ENCODE measurements at places on chromosomes 5 and 9.
A peak's percentile ranks its signal among the peaks of the same experiment; 100 is the strongest.

- peak; percentile 52 for DNase-seq
Measured at GRCh38 chr5:89168766-89169165, 285.8 kb upstream of the MEF2C start.

DNA sequence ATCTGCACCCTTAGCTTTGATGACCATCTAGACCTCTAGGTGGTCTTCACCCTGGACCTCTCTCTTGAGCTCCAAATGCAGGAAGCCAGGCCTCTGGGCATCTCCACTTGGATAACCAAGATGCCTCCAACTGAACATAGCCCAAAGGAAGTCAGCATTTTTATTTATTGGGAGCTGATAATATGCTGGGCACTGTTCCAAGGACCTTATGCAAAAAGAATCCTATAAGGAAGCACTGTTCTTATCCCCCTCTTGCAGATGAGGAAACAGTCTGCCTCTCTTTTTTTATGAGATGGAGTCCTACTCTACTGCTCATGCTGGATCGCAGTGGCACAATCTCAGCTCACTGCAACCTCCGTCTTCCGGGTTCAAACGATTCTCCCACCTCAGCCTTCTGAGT is 219.9 kb downstream of the CDK5RAP2 start:
- DNase-seq = no peak

DNA sequence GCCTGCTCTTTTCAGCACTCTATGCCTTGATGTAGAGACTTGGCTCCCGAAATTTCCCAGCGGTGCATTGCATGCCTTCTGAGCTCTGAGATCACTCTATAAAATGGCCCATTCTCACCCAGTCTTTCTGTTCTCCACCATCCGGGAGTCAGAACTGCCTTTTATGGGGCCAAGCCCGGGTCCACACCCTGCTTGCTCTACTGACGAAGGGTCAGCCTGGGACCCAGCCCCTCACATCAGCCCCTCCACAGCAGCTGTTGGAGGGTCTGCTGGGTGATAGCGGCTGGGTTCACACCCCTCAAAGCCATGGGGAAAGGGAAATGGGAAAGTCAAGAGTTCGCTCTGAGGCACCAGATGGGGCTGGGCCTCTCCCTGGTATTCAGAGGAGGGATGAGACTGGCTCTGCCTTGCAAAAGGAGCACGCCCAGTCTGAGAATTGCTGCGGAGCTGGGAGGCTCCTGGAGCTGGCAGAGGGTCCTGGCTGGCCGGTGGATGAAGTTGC is 66.0 kb upstream of the ORM1 start:
- DNase-seq = no peak

DNA sequence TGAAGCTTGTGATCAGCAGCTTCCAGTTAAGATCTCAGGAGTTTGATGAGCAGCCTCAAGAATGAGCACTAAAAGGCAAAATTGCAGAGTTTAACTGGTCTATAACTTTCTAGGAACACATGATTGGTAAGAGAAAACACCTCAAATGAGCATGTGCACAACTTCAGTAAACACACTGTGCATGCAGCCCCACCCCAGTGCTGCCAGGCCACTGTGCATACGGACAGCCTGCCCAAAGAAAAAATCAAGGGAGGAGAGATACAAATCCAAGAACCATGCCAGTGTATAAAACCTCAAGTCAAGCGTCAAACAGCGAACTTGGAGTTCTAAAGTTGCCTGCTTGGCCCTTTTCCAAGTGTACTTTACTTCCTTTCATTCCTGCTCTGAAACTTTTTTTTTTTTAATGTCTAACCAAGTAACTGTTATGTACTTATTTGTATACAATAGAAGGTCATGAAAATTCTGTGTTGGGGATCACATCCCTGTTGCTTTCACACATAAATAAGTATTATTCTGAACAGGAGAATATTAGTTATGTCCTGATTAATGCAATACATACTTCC is 125.6 kb upstream of the TSLP start:
- DNase-seq = no peak

- peak; percentile 59 for DNase-seq
Measured at GRCh38 chr5:134371834-134372340, 518 bp downstream of the UBE2B start.

- no peak for DNase-seq
Measured at GRCh38 chr5:60026161-60026560, 132.6 kb upstream of the PDE4D start.

GRCh38 chr9:130962418-130963316 is 23.6 kb upstream of the FIBCD1 start:
- no peak for DNase-seq

DNA sequence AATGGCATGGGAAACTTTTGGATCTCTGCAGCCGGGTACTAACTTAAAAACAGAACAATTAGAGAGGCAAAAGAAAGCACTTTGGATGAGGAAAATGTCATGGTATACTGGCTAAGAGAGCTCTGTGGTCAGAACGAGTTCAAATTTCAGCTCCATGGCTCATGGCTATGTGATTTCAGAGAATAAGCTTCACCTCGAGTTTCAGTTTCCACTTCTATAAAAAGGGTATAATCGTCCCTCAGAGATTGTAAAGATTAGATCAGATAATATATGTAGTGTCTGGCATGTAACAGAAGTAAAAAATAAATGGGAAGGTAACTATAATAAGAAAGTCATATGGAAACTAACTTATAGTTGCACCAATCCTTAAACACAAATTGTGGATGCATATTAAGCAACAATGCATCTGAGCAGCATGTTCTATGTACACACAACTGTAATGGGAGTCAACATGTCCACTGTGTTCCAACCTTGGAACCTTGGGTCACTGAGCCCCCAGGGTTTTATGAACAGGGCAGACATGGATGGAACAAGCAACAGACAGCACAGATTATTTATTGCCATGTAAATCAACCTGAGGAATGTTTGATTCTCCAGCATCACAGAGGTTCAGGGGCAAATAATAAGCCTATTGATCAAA is 145.4 kb downstream of the MAPKAP1 start:
- DNase-seq = peak; percentile 56

GRCh38 chr5:155959082-155959481 is 367.9 kb upstream of the SGCD start:
- DNase-seq = no peak

- DNase-seq = no peak
Measured at GRCh38 chr5:38543886-38544285, 12.6 kb downstream of the LIFR start.

GRCh38 chr9:80521151-80521550 is 949.4 kb downstream of the TLE4 start:
- no peak for DNase-seq

GRCh38 chr5:115069087-115069968 is 100.4 kb downstream of the TRIM36 start:
- DNase-seq = peak; percentile 47

- no peak for DNase-seq
Measured at GRCh38 chr5:118862596-118862995, 125.8 kb downstream of the DTWD2 start.

DNA sequence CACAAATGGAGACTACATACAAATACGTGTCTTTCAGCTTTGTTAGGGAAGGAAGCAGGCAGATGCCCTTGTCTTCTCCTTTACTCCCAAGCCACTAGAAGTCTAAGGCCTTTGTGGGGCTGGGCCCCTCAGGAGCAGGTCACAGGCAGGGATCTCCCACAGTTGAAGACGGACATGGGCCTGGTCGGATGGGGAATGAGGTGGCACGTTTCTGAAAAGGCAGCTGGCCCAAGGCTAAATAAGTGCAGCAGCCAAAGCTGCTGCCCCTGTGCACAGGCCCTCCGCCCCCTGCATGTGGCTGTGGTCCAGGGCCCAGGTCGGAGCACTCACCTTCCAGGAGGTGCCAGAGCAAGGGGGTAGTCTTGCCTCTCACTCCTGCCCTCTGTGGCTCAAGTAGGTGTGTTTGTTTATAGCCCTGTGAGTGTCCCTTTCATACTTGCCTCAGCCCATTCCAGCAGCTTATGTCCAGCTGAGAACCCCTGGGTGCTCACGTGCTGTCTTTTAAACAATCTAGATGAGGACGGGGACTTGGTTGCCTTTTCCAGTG is 1.8 kb downstream of the SQSTM1 start:
- DNase-seq = no peak

GRCh38 chr5:16074358-16074757 is 105.2 kb downstream of the MARCHF11 start:
- DNase-seq = no peak

- DNase-seq = peak; percentile 31
Measured at GRCh38 chr5:14723701-14724132, 59.2 kb downstream of the OTULIN start.

- no peak for DNase-seq
Measured at GRCh38 chr5:181107699-181108098, 23.3 kb downstream of the OR2V1 start.

DNA sequence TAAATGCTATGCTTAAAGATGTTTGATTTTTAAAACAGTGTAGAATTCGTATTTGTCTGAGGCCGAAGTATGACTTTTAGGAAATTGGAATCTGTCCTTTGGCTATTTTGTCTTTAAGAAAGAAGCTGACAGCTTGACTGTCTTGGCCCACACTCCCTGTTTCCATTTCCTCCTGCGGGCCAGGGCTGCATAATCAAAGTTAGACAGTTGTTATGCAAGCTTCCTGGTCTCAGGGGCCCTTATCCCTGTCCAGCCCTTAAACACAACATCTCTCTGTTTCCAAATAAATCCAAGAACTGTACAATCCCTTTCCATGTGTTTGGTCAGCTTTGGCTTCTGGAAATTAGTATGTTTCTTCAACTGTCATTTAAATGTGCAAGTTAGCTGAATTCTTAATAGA is 54.6 kb upstream of the ECM2 start:
- no peak for DNase-seq

Measured in GM12865 (cell line).